ENCODE measurements at places on chromosomes 2 and 18.

GRCh38 chr2:65033178-65033577 lies 23.0 kb upstream of the CEP68 start:
- no peak for DNase-seq

GRCh38 chr2:236823041-236823629 lies 253.5 kb downstream of the ACKR3 start:
- DNase-seq: no peak

- no peak for DNase-seq
Observed at GRCh38 chr2:18077231-18077630, 198.8 kb downstream of the KCNS3 start.

- DNase-seq: no peak
Observed at GRCh38 chr2:205642599-205643356, 39.5 kb upstream of the NRP2 start.

DNA sequence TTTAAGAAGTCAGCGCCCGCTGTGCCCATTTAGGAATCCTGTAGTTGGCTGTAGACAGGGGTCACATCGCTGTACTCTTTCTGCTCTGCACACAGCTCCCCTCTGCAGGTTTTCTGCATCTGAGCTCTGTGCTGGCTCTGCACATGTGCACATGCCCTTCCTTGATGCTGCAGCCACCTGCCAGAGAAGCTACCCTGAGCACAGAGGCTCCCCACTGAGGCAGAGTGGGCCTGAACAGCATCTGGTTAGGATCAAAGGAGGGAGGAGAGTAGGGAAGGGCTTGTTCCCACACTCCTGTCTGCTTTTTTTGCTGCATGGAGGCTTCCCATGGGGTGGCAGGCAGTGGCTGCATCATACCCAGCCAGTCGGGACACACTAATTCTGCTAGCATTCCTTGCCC lies 238.9 kb downstream of the FHOD3 start:
- no peak for DNase-seq

- DNase-seq: no peak
Observed at GRCh38 chr18:63237881-63238692, 81.5 kb downstream of the BCL2 start.

All from activated CD4-positive, alpha-beta T cell treated with anti-CD3 and anti-CD28 coated beads for 1 hour (primary cell).